ENCODE measurements at places on chromosomes 5 and 9.

- DNase-seq, result no peak
Measured at GRCh38 chr5:109938453-109938852, 248.7 kb downstream of the MAN2A1 start.

DNA sequence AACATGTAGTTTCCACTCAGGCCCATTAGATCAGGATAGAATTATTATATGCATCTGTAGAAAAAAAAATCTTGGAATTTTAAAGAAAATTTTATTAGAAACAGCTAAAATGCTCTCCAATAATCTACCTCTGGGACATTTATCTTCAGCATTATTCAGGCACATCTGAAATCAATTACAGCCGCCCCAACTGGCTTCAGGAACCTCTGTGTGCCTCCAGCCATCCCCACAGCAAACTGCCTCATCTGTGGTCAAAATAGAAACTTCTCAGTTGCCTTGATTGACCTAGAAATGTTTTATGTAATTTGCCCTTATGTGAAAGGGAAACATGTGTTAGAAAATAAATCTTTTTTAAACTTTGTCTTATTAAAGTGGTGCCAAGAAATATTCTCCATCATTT is 120.1 kb upstream of the LPAR1 start:
- DNase-seq, result no peak

- no peak for DNase-seq
Measured at GRCh38 chr9:119004618-119004990, 364.6 kb downstream of the BRINP1 start.

DNA sequence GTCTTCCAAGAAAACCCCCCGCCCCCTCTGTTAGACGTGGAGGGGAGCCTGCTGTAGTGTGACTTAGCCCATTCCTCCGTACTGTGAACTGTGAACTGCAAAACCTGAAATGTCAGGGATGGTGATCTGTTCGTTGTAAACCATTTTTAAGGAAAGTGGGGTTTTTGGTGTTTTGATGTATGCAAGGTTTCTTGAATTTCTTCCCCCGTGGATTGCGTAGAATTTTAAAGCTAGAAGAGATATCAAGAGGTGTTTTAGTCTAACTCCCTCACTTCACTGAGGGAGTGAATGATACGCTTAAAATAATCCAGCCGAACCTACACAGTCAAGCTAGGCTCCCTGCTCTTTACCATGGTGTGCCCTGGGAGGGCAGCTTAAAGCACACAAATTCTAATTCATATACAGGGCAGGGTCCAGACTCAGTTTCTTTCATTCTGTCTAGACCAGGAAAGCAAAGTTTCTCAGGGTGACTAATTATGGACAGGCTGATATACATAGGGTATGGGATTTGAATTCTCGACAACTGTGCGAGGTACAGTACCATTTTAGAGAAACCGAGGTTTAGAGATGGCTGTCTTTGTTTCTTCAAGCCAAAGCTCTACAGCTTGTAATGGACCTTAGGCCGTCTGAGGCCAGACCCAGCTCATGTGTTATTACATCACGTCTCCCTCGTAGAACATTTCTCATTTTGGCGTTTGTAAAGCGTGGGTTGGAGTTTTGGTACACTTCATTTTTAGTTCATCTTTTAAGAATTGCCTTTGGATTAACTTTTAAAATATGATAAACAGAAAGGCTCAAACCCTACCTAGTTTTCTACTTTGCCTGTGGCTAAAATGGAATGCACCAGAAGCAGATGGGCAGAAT is 2.7 kb downstream of the PTGER4 start:
- no peak for DNase-seq

DNA sequence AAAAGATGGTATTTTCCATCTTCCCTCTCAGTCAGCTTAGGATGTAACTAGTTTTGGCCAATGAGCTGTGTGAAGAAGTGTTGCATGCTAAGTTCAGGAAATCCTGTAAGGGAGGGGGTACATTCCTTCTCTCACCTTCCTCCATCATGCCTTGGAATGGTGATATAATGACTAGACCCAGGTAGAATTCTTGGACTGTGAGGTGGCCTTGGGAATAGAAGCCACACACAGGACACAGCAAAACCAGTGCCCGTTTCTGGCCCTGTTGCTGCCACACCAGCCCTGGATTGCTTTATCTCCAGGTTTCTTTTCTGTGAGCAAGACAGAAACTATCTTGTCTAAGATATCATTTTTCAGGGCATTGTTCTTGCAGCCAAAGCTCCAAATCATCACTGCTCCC is 10.5 kb upstream of the ZNF354A start:
- no peak for DNase-seq

- DNase-seq, result no peak
Measured at GRCh38 chr9:134361843-134362414, 35.7 kb downstream of the RXRA start.

GRCh38 chr5:32710550-32711361 is at the start of gene NPR3:
Gene NPR3, plus strand, starts transcription at chr5:32711321. Its CDS starts 456 bp downstream, at chr5:32711777.
- DNase-seq, result no peak

DNA sequence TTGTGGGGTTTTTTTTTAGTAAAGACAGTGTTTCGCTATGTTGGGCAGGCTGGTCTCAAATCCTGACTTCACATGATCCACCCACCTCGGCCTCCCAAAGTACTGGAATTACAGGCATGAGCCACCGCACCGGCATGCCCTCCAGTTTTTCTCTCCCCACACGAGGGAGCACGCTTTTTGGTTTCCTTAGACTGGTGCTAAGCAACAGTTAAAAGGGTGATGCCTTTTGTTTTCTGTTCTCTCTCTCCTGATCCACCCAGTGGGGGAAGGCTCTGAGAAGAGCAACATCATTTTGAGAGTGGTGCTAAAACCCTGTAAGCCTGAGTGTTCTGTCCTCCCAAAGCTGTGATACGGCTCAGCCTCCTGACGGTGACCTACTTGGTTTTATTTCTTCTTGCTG is 146.6 kb downstream of the MAN2A1 start:
- no peak for DNase-seq

DNA sequence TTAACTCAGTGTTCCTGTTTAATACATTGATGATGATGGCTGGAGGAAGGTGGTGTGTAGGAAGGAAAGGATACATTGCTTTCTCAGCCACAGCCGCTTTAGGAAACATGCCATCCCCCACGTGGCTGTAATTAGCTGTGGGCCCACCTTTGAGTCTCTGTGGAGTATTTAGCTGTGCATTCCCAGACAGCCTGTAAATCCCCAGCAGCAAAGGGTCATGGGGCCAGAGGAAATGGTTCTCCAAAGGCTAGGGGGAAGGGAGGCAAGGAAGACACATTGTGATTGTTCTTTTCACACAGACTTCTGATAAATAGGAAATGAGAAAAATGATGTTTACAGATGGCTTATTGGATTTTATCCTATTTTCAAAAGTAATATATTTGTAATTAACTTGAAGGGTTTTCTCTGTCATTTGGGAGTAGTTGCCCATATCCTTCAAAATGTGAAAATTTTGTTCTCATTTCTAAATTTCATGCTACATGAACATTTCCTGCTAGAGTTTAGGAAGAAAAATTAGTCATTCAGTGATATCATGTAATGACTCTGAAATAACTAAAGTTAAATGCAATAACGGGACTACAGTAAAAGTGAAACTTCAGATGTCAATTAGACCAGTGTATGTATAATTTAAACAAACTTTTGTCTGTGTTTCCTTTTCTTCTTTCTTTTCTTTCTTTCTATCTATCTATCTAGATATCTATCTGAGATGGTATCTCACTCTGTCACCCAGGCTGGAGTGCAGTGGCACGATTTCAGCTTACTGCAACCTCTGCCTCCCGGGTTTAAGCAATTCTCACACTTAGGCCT is 24.3 kb upstream of the F2R start:
- DNase-seq, result no peak

DNA sequence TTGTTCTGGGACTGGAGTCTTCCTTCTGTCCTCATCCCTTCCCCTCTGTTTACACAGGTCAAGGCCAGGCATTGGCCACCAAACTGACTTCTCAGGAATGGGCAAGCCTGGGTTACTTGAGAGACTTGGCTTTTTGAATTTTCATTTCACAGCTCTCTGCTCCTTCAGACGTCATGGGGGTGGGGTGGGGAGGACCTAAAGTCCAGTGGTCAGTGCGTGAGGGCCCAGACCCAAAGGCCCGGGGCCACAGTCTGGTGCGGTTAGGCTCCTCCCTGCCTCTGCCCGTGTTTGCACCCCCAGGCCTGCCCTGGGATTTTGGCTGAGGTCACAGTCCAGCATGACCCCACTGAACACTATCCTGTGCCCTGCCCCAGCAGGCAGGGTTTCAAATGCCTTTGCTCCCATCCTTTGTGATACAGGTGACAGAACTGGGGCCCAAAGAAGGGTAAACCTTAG is 4.1 kb upstream of the CXXC5 start:
- no peak for DNase-seq

DNA sequence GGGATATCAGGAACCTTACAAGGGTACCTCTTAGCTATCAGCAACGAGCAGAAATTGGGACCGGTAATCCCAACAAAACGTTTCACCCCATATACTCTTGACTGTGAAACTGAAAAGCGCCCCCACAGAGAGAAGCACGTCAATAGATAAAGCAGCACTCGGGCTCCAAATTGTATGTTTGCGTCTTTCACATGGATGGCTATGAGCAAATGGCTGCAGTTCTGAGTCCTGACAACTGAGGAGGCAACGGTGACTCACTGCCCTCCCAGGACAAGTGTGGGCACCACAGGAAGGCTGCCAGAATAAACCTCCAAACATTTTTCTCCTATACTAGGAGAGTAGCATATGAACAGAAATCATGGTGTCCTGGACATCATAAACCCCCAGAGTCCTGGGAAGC is 36.6 kb downstream of the SEMA4D start:
- no peak for DNase-seq

- no peak for DNase-seq
Measured at GRCh38 chr5:75720882-75721281, 3.6 kb upstream of the POC5 start.

DNA sequence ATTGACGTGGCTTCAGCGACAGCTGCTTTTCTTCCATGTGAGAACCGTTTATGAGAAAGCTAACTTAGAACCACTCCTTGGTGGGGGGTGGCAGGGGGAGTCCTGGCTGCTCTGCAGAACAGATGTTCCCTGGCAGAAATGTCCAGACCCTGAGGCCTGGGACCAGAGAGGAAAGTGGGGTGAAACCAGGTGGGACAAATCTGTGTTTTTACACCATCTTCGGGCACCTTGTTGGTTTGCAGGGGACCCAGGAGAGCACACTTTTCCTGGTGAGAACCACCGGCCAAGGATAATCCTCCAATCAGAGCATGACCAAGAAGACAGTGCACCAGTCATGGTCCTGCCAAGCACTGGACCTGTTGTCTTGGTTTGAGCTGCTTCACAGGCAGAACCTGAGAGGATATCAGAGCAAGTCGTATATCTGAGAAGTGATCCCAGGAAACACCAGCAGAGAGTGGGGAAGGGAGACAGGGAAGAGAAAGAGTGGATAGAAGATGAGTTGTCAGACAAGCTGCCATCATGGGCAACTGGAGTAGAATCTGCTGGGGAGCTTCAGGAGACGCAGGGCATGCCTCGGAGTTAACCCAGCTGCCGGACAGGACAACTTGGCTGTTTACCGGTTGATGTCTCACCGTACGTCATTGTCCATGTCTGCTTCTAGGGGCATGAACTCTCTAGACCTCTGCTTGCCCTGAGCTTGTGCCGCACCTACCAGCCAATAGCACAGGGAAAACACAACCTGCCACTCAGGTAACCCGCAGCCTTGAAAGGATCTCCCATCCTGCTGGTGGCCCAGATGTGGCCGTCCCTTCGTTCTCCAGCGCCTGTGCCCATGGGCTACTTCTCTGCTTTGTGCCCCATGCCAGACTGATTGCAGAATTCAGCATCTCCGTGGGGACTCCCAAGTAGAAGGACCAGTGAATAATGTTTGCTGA is 178.4 kb upstream of the MVB12B start:
- no peak for DNase-seq

GRCh38 chr9:11868795-11869194 is 824.4 kb upstream of the TYRP1 start:
- no peak for DNase-seq

DNA sequence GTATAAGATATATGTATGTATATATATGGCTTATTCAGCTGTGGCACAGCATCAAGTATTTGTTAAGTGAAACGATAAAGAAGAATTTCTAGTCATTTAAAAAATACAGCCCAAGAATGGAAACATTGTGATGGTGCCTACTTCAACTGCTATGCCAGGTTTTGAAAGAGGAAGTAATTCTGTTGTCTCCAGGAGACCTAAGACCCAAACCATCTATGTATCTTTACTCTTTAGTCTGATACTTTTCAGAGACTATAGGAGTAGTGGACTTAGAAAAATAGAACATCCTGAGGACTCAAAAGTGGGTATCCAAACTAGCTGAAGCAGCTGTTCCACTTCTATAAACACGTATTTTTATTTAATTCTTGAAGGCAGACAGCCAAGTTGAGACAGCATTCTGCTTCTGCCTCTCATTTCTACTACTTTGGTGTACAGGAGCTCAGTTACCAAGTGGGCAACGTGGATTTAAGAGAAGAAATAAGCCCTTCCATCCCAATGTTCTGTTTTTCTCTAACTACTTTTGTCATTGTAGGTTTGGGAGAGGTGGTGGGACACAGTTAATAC is 110.7 kb downstream of the RPS23 start:
- no peak for DNase-seq

GRCh38 chr5:73940801-73941200 is 314.8 kb downstream of the ARHGEF28 start:
- DNase-seq, result no peak

DNA sequence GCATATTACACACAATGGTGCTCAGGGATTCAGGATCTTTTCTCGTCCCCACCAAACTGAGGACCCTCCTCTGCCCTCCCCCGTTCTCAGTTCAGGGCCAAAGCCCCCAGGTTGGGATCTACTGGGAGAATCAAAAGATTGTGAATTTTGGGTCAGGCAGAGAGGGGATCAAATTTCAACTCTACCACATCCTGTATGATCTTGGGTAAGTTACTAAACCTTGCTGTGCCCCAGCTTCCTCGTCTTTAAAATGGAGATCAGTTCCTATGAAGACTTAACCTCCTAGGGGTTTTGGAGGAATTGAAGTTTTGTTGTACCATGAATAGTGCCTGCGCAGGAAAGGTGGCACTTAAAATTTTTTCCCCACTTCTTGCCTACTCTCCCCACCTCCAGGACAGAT is 62.4 kb downstream of the RAI14 start:
- no peak for DNase-seq

- no peak for DNase-seq
Measured at GRCh38 chr5:38837932-38838331, 7.9 kb upstream of the OSMR start.

GRCh38 chr9:29437526-29437925 is 1864.2 kb upstream of the C9orf72 start:
- no peak for DNase-seq

- no peak for DNase-seq
Measured at GRCh38 chr5:171442287-171443042, 23.0 kb downstream of the FGF18 start.

DNA sequence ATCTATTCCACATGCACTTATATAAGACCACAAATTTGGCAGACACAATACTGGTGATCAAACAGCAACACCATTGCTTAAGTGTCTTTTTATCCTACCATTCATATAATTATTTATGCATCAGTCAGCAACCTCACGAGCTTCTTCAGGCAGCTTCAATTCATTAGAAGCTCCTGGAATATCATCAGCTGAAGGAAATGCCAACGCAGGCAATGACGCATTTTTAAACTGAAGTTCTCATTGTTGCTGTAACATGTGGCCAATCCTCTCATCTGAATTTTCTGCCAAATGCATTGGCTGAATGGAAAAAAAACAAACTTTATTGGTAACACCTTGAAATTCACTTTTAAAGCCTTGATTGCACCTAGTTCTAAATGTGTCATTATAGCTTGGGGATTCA is 376.4 kb upstream of the RGMB start:
- no peak for DNase-seq

GRCh38 chr5:153745778-153746395 is 255.4 kb downstream of the GRIA1 start:
- no peak for DNase-seq

Data from AML-193 (cell line).